Stimulated activated CD8-positive, alpha-beta memory T cell treated with anti-CD3 and anti-CD28 coated beads, Interleukin-15, amount 100 ng/mL, for 48 hours (primary cell): ENCODE measurements at places on chromosomes 2 and 18.

- no peak for DNase-seq
Observed at GRCh38 chr18:55461848-55462247, 126.1 kb downstream of the TCF4 start.

GRCh38 chr2:60295636-60295962 lies 257.9 kb downstream of the BCL11A start:
- no peak for DNase-seq

- DNase-seq, result no peak
Observed at GRCh38 chr2:158740621-158741020, 54.5 kb upstream of the DAPL1 start.

GRCh38 chr2:135832891-135833290 lies 4.1 kb downstream of the LCT start:
- DNase-seq, result no peak

- DNase-seq, result no peak
Observed at GRCh38 chr18:51561821-51562220, 364.3 kb upstream of the MEX3C start.

- no peak for DNase-seq
Observed at GRCh38 chr2:159012142-159012541, 43.7 kb downstream of the TANC1 start.

- DNase-seq, result no peak
Observed at GRCh38 chr2:186884587-186884986, 35.6 kb upstream of the ZSWIM2 start.

DNA sequence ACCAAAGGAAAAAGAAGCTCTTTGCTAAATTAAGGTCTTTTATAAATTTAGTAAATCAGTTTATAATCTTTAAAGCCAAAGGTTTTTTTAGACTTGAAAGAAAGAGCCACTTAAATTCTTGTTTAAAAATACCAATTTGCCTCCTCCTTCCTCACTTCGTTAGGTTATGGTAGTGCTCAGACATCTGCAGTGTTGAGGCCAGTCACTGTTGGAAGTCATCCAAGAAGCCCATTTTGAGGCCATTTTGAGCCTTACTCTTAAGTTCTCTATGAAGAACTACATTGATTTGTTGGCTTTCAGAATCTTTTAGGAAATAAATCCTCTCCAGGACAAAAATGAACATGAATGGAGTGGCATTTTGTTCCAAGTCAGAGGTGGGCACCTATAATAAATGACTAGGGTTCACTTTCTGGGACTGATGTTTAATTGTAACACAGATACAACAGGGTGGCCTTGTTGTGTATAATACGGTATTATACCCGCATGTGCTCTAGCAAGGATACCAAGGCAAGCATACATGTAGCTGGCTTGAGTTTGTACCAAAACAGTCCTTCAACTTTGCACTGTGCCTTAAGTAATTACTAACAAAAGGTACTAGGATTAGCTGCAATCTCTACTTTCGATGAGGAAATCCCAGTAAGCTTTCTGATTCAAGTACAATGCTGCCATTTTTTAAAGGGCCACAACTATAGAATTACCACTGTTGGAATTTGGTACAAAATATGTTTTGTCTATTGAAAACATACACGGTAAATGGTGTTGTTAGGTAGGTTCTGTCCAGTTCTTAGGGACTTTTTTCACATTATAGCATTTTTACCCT lies 22.8 kb downstream of the SLC66A3 start:
- no peak for DNase-seq
